ENCODE measurements at places on chromosomes 11 and 22.

GRCh38 chr11:42296910-42297309, 837.5 kb upstream of the LRRC4C start:
- DNase-seq, result no peak

DNA sequence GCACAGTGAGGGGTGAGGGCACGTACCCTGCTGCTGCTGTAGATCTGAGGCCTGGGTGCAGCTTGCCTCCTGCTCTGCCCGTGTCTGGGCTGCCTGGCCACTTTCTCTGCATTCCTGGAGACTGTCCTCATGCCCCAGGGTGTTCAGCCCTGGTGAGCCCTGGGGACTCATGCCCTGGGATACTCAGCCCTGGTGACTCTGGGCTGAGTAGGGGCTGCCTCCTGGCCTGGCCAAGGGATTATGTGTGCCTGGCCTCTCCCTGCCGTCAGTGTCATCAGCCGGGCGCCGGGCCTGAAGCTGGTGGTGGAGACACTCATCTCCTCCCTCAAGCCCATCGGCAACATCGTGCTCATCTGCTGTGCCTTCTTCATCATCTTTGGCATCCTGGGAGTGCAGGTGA, 94.7 kb downstream of the CACNA1I start:
- DNase-seq, result no peak

- DNase-seq, result no peak
Observed at GRCh38 chr11:40273192-40273732, 1186.2 kb downstream of the LRRC4C start.

DNA sequence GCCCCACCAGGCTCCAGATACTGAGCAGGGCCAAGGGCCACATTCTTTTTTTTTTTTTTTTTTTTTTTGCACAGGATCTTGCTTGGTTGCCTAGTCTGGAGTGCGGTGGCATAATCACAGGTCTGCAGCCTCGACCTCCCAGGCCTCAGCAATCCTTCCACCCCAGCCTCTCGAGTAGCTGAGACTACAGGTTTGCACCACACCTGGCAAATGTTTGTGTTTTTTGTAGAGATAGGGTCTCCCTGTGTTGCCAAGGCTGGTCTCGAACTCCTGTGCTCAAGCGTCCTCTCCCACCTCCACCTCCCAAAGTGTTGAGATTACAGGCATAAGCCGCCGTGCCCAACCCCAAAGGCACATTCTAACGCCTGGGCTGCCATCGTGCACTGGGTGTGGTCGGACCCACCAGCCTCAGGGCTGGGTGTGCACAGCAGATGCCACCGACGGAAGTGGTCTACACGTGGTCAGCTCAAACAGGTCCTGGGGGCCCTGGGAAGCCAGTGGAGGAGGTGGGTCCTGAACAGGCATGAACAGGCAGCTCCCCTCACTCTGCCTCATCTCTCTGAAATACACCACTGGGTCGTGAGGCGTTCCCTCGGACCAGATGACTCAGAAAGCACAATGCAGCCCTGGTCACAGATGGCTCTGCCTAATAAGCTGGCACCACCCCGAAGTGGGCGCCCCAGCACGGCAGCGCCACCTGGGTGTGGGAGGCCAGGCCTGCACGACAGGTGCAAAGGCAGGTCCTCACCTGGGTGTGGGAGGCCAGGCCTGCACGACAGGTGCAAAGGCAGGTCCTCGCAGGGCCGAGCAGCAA, 5.1 kb upstream of the B4GALNT4 start:
- peak; percentile 75 for DNase-seq
